Activated CD4-positive, alpha-beta T cell treated with anti-CD3 and anti-CD28 coated beads for 4 hours (primary cell): ENCODE measurements at places on chromosomes 7 and 10.

- no peak for DNase-seq
Observed at GRCh38 chr7:71746006-71746405, 614.1 kb downstream of the GALNT17 start.

DNA sequence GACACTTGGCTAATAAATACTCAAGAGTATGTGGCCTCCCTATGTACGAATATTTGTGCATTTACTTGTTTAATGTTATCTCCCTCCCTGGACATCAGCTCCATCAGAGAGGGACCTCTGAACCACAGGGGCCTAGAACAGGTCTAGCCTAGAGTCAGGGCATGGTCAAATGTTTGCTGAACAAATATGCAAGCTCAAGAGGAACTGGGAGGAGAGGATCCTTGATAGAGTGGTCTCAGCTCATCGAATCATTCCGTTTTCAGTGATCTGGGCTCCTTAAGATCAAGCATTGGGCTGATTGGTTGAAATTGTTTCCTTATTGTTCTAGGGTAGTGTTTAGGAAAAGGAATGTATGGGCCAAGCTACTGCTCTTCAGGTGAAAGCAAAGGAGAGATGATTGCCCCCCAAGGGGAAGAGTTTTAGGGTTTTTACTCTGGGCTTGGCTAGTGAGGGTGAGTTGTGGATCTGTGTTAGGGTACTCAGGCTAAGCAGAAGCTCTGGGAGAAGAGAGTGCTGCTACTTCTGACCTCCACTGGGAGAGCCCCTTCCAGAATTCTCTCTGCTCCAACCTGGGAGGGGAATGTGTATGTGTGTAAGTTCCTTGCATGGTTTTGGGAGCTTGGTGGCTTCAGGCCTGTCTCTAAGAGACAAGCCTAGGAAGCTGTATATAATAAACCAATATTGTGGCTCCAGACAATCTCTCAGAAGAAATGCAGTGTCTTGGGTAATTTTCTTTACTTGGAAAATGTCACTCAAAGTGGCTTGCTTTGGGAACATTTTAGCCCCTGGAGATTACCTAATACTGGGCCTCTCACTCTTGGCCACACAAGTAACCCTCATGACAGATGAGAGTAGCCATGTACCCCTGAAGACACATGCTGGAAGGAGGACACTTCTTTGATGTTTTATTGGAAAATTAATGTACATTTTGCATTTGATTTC is 110.0 kb downstream of the EMX2 start:
- no peak for DNase-seq

DNA sequence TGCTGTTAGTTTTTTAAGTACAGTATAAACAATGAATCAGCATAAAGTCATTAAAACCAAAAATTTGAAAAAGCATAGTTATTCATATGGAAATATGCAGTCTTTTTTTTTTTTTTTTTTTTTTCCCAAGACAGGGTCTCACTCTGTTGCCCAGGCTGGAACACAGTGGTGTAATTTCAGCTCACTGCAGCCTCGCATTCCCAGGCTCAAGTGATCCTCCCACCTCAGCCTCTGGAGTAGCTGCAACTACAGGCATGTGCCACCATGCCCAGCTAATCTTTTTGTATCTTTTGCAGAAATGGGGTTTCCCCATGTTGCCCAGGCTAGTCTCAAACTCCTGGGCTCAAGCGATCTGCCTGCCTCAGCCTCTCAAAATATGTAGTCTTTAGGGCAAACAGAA is 182.0 kb downstream of the SEMA3E start:
- DNase-seq, result no peak

DNA sequence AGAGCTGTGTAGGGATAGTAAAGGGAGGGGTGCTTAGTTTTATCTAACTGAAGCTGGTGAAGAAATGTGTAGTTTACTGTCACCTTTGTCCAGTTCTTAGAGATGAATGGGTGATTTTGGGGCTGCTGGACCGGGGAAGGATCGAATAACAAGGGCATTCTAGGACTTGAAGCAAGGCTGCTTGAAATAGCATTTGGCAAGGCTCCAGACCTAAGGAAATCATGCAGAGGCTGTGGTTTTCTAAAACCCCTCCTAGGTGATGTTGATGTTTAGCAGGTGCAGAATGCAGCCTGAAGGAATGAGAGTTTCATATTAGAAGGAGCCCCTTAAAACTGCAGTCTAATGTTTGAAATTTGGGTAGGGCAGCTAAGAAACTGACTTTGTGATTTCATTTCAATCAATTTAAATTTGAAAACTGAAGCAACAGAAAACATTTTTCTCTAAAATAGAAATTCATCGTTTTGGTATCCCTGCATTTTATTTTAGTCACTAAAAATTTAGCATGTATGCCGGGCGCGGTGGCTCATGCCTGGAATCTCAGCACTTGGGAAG is 68.5 kb downstream of the TET1 start:
- no peak for DNase-seq

- DNase-seq, result no peak
Observed at GRCh38 chr7:123122916-123123315, 76.9 kb downstream of the SLC13A1 start.

DNA sequence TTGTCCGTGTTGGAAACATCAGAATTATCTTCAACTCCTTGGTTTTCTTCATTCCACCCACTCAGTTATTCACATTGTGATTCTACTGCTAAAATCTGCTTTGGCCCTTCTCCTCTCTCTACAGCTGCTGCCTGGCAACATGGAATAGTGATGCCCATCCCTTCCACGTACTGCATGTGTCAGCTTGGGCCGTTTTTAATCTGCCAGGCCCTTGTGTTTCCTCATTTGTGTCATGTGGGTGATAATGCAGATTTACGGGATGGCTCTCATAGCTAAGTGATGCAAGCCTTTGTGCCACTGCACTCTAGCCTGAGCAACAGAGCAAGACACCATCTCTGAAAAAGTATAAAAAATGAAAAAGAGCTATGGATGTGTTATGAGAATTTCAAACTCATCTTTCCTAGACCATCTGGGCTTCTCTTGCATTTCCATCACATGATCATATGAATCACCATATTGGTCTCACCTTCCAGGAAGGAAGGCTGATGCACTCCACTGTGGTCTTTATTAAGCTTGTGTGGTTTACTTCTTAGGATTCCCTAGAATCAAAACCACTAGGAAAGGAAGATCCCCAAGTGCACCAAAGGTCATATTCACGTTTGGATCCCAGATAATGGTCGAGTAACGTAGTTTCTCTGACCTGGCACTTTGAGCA is 20.6 kb upstream of the CELF2 start:
- no peak for DNase-seq

GRCh38 chr10:88557658-88558057 is 25.5 kb downstream of the RNLS start:
- no peak for DNase-seq

- no peak for DNase-seq
Observed at GRCh38 chr10:76124280-76124679, 692.9 kb downstream of the LRMDA start.

- DNase-seq, result peak; percentile 60
Observed at GRCh38 chr10:97553575-97554031, 19.0 kb upstream of the ANKRD2 start.

DNA sequence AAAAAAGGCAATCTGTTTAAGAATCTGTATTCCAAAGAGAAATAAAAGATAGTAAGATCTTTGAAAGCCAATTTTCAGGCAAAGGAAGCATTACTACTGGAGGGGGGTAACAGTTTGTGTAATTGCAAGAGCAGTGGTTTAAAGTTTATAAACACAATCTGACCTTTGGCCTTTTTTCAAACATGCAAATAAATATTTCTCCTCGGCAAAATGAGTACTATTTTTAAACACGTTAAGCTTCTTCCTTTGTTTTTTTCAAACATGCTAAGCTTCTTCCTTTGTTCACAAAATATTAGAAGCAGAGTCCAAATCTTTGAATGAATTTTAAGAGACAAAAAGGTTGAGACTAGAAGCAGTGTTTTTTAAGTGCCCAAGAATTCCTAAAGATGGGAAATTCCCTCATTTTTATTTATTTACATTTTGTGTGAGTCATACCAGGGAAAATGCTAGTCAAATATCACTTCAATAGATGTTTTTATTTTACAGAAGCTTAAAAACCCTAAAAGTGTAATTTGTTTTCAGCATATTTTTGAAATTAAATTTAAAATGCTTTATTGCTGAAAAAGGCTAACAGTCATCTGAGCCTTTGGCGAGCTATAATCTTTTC is 229.3 kb downstream of the GPR37 start:
- DNase-seq, result no peak

DNA sequence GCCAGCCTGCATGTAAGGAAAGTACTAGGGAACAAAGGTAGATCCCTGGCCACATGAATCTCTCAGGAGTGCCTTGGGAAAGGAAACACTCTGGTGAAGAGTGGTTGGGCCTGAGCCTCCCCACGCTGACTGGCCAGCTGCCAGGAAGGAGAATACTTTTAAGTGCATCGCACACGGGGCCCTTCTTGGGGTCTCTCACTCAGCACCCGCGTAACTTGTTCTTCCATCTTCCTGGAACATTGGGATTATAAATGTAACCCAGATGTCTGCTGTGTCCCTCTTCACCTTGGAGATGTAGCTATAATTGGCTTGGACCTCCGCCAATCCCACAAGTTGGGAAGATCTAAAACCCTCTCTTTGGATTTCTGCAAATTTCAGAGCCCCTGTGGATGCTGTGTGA is 4.4 kb upstream of the GLI3 start:
- no peak for DNase-seq

DNA sequence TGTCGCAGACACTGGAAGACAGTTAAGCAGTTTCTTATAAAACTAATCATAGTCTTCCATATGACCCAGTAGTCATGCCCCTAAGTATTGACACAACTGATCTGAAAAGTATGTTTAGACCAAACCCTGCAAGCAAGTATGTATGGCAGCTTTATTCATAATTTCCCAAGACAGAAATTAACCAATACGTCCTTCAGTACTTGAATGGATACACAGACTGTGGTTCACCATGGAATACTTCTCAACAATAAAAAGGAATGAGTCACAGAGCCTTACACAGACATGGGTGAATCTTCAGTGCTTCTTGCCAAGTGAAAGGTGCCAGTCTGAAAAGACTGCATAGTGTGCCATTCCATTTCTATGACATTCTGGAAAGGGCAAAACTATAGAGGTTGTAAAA is 50.2 kb upstream of the AKR1E2 start:
- DNase-seq, result no peak

DNA sequence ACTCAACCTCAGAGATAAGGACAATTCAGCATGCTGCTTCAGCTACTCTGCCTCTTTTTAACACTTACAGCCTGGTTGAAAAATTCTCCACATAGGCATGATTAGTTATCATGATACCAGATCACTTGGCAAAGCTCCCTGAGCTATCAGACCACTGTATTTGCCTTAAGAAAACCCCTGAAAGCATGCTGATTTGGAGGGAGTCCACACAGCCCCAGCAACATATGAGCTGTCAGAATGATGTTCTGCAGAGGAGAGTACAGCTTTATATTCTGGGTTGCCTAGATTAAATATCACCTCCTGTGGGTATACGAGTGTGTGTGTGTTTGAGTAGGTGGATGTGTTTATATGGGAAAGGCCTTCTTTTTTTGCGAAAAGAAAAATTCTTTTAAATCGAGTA is 170.2 kb upstream of the CHRM2 start:
- no peak for DNase-seq

DNA sequence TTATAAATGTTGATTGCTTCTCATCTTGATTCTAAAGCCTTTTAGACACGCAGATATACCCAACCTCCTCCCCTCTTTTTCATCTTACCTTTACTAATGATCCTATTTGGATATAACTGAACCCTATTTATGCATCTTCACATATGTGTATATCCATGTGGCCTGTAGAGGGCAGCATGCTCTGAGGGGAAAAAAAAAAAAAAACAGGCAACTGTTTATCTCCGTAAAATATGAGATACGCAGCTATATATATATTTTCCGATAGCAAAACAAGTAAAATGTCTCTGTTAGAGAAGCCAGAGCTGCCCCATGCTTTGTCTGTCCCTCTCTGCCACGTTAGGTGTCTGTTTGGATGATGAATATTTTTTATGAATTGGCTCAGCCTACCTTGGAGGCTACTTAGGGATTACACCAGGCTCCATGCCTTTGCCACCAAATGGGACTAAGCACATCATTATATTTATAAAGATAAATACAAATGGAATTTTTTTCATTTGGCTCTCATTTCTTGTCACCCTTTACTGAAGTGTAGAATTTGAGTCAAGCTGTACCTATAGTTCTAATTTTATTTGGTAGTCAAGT is 174.8 kb upstream of the FZD1 start:
- DNase-seq, result no peak
